ENCODE measurements at places on chromosomes 3 and 15.

GRCh38 chr3:190716961-190717360 is 145.5 kb downstream of the GMNC start:
- DNase-seq = no peak

- no peak for DNase-seq
Measured at GRCh38 chr3:116863822-116864589, 154.4 kb downstream of the TUSC7 start.

- no peak for DNase-seq
Measured at GRCh38 chr3:150610785-150611184, 7.7 kb downstream of the SELENOT start.

DNA sequence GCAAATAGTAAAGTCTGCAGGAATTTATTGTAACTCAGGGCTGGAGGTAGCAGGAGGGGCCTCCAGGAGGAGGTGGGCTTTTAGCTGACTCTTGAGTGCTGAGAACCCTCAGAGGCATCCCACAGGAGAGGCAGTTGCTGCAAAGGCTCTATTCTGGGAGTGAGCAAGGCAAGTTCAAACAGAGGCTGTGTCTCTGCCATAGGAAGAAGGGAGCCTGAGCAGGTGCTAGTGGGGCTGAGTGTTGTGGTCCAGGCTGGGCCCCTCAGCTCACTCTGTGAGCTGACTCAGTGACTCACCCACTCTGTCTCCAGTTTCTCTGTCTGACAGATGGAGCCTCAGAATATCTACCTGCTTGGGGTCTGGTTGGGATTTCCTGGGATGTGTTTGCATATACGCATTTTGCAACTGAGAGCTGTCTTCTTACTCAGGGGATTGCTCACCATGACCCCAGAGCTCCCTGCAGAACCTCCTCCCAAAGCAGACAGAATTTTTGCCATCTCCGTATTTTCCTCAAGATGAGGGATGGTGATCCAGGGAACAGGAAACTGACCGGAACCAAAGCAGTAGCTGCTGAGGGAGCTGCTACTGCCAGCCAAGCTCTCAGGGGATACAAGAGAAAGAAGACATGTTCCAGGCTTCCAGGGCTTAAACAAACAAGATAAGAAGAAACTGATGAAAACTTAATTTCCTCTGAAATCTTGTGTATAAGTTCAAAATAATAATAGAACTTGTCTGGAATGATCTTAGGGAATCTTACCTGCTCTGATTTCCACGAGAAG is 13.6 kb upstream of the NOX5 start:
- no peak for DNase-seq

DNA sequence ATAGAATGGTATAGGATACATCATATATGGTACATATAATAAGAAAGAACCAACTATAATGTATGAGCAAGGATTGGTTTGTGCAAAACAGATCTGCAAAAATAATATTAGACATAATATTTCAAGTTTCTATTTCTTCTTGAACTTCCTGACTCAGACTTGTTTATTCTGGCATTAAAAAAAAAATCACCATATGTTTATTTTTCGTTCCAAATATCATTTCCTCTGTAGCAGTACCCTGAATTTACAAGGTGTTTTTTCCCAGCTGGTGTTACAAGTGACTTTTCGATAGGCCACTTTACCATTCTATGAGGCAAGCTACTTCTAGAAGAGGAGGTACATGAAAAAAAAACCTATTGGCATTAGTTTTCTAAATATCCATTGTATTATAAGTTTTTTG is 785.0 kb downstream of the PDCD6IP start:
- no peak for DNase-seq

DNA sequence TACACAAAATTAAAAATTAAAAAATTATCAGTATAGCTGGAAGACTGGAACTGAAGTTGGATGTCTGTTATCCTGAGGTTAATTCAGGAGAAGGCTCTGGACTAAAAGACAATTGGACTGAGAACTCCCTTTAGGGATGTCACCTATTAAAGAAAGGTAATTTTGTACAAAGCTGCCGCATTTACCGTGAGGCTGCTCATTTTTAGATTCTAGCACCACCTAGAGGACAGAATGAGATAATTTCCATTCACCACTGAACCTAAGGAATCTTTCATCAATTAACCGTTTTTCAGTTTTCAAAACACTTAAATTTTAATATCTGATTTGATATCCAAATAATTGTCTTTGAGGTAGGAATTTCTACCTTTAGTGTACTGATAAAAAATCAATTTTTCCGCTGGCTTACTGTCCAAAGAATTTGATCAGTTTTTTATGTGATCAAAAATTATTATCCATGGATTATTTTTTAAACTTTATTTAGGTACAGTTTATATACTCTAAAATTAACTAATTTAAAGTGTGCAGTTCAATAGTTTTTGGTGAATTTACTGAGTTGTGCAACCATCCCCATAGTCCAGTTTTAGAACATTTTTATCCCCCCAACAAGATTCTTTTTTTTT is 106.7 kb upstream of the TNIK start:
- DNase-seq = no peak

GRCh38 chr3:20353286-20353685 is 167.3 kb upstream of the SGO1 start:
- no peak for DNase-seq

DNA sequence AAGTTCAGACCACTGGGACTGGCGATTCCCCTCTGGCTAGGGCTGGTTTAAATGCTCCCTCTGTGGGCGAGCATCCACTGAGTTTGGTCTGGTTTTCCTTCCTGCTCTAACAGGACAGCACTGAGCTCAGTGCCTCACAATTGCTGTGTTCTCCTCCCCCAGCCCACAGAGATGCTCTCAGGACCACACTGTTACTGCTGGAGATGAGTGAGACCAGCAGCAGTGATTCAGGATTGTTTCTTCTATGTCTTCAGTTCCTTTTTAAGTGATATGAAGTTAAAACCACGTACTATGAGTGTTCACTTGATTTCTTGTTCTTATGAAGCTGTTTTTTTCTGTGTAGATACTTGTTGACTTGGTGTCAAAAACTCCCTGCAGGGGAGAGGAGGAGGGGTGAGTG is 180.4 kb upstream of the COL8A1 start:
- no peak for DNase-seq

- DNase-seq = no peak
Measured at GRCh38 chr3:149605902-149606301, 51.9 kb downstream of the WWTR1 start.

All from left hindlimb (tissue), 1 donor.